ENCODE measurements at places on chromosomes 16 and 17. TPM values are rescaled to one million over a fixed set of nuclear protein-coding genes. Genes with fewer than 3 reads are reported as not detected.

AIPL1 gene
- 0.57 TPM for total RNA-seq

ITGAL gene
- not detected for total RNA-seq

SLFN12 gene
- total RNA-seq = 14.5 TPM

GPR142 gene
- total RNA-seq = not detected

GRCh38 chr16:89072548-89073130 lies 21.0 kb upstream of the ACSF3 start:
- no peaks in the 10 kb centered on the region for H3K36me3 ChIP-seq
- H3K27ac ChIP-seq = no peak overlapping the region
- DNase-seq = no peak
- no peaks in the 10 kb centered on the region for H3K4me1 ChIP-seq

GRCh38 chr17:30443721-30444120 lies 33.5 kb upstream of the GOSR1 start:
- no peak overlapping the region for H3K4me3 ChIP-seq
- H3K27ac ChIP-seq = no peak overlapping the region
- DNase-seq = no peak
- H3K36me3 ChIP-seq = no peaks in the 10 kb centered on the region
- no peaks in the 10 kb centered on the region for H3K4me1 ChIP-seq

DNA sequence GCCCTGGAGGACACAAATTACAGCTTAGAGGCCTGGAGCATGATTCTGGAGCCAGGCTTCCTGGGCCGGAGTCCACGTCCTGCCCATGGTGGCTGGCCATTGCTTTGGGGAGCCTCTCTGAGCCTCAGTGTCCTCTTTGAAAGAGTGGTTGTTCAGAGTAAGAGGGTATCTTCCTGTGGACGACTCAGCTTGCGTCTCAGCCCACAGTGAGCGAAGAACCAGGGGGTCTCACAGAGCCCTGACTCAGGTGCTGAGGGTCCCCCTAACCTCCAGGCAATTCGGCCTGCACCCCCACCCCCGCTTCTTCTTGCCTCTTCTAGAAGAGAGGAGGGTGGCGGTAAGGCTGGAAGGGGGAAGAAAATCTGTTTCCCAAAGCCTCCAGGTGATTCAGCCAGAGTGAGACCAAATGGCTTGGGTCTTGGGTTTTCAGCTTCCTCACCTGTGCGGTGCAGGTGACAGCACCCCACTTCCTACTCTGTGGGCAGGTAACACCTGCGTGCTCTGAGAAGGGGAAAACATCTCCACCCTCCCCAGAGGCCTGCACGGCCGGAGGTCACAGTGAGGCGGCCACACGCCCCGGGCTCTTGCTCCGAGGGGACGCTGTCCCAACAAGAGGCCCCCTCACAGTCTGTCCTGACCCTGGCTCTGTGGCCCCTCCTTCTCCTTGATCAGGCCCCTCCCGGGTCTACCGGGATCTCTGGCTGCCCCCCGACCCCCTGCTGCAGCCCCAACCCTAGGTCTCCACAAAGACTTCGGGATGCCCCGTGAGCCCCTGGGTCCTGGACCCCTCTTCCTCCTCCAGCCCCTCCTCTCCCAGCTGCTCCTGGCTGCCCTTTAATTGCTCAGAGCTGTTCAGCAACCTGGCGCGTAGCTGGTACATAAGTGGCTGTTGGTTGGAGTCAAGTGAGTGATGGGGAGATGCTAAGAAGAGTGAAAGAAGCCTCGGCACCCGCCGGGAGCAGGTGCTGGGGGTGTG lies 119.2 kb downstream of the METRNL start:
- H3K27me3 ChIP-seq = no peaks in the 10 kb centered on the region
- H3K27ac ChIP-seq = no peak overlapping the region
- H3K4me3 ChIP-seq = no peak overlapping the region
- DNase-seq = no peak
- H3K4me1 ChIP-seq = no peaks in the 10 kb centered on the region

DNA sequence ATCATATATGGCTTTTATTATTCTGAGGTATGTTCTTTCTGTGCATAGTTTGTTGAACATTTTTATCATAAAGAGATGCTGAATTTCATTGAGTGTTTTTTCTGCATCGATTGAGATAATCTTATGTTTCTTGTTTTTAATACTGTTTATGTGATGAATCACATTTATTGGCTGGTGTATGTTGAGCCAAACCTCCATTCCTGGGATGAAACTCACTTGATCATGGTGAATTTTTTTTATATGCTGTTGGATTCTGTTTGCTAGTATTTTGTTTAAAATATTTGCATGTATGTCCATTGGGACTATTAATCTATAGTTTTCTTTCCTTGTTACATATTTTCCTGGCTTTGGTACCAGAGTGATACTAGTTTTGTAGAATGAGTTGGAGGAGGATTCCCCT lies 500.2 kb downstream of the CDH11 start:
- no peaks in the 10 kb centered on the region for H3K36me3 ChIP-seq
- H3K27me3 ChIP-seq = no peaks in the 10 kb centered on the region
- no peak overlapping the region for H3K27ac ChIP-seq
- no peaks in the 10 kb centered on the region for H3K4me1 ChIP-seq
- H3K4me3 ChIP-seq = no peak overlapping the region
- no peak for DNase-seq
